ENCODE measurements at places on chromosomes 13 and 19.

- DNase-seq, result no peak
Observed at GRCh38 chr13:36718686-36719085, 44.9 kb downstream of the SERTM1 start.

DNA sequence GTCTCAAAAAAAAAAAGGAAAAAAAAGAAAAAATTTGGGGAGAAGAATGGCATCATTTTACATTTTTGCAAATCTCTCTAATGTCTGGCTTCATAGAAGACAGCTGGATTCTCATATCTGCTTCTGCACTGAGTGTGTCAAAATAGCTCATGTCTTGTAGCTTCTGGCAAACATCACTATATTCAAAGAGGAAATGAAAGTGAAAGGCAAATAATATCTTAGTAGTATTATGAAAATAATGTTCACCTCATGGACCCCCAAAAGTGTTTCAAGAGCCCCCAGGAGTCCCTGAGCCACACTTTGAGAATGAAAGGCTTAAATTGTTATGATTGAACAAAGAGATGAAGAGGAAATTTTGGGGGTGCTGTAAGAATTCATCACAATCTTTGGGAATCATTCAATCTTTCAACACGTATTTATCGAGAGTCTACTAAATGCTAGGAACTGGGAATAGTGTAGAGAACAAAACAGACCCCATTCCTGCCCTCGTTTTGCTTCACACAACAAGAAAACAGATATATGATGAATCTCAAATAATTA is 1.2 kb upstream of the SLC6A16 start:
- DNase-seq, result no peak

GRCh38 chr13:27728271-27728670 is 64.0 kb upstream of the GSX1 start:
- no peak for DNase-seq

- no peak for DNase-seq
Observed at GRCh38 chr19:30350692-30351663, 21.2 kb upstream of the ZNF536 start.

- no peak for DNase-seq
Observed at GRCh38 chr13:28641600-28641926, 17.4 kb upstream of the POMP start.

GRCh38 chr19:40157059-40157458 is 34.2 kb upstream of the MAP3K10 start:
- DNase-seq, result no peak
